Panc1 (cell line): ENCODE measurements at places on chromosomes 4 and X. TPM values are rescaled to one million over a fixed set of nuclear protein-coding genes. Genes with fewer than 3 reads are reported as not detected.

The WNK3 gene
- not detected for total RNA-seq

The BEX5 gene
- 0.21 TPM for total RNA-seq

The TDO2 gene
- total RNA-seq, result 0.13 TPM

The HTR2C gene
- not detected for total RNA-seq

The CENPVL3 gene
- 2.9 TPM for total RNA-seq

The CDS1 gene
- total RNA-seq, result 16.1 TPM

The GPRASP2 gene
- total RNA-seq, result 7.4 TPM

The PNCK gene
- 2.3 TPM for total RNA-seq

The IL21 gene
- total RNA-seq, result not detected

The SEPSECS gene
- total RNA-seq, result 4.0 TPM

The PFKFB1 gene
- 0.36 TPM for total RNA-seq

The GAGE12H gene
- total RNA-seq, result not detected

The SPRY1 gene
- 77.8 TPM for total RNA-seq

The SPP1 gene
- 1.6 TPM for total RNA-seq

The C4orf50 gene
- total RNA-seq, result under 0.01 TPM

The CLDN34 gene
- not detected for total RNA-seq

The FAAH2 gene
- total RNA-seq, result 0.10 TPM

The APLN gene
- total RNA-seq, result 1.1 TPM

The BMPR1B gene
- total RNA-seq, result 0.62 TPM

The CDX4 gene
- total RNA-seq, result not detected

The CFI gene
- 0.33 TPM for total RNA-seq

The MTTP gene
- 0.26 TPM for total RNA-seq

The FGF5 gene
- 1.3 TPM for total RNA-seq

The CSAG3 gene
- 0.26 TPM for total RNA-seq

The DEFB131A gene
- not detected for total RNA-seq

The KDM6A gene
- 24.0 TPM for total RNA-seq

The GYPE gene
- total RNA-seq, result 0.15 TPM

The HOPX gene
- total RNA-seq, result not detected

The ASMT gene
- total RNA-seq, result not detected

The ARX gene
- 0.15 TPM for total RNA-seq

The RRH gene
- total RNA-seq, result 0.15 TPM

The DNAAF6 gene
- total RNA-seq, result not detected

The TMEM47 gene
- total RNA-seq, result 2.2 TPM

The SLC26A1 gene
- total RNA-seq, result 1.8 TPM

The HS3ST1 gene
- total RNA-seq, result 0.21 TPM

The FGFBP2 gene
- 0.33 TPM for total RNA-seq

The STARD8 gene
- total RNA-seq, result 4.6 TPM

The FAM53A gene
- total RNA-seq, result 7.0 TPM

The ABCG2 gene
- total RNA-seq, result 63.3 TPM

The HPRT1 gene
- total RNA-seq, result 77.1 TPM

The AR gene
- 0.05 TPM for total RNA-seq

The DCAF4L1 gene
- 0.13 TPM for total RNA-seq

The LGI2 gene
- not detected for total RNA-seq
